ENCODE measurements at places on chromosomes 16 and 17.

GRCh38 chr16:77816293-77816692, 27.9 kb downstream of the VAT1L start:
- DNase-seq, result no peak

GRCh38 chr17:3003296-3004149, 59.9 kb downstream of the OR1D5 start:
- DNase-seq, result no peak

- DNase-seq, result no peak
These were observed 527 bp downstream of the CIAPIN1 start for GRCh38 chr16:57446531-57447185.

DNA sequence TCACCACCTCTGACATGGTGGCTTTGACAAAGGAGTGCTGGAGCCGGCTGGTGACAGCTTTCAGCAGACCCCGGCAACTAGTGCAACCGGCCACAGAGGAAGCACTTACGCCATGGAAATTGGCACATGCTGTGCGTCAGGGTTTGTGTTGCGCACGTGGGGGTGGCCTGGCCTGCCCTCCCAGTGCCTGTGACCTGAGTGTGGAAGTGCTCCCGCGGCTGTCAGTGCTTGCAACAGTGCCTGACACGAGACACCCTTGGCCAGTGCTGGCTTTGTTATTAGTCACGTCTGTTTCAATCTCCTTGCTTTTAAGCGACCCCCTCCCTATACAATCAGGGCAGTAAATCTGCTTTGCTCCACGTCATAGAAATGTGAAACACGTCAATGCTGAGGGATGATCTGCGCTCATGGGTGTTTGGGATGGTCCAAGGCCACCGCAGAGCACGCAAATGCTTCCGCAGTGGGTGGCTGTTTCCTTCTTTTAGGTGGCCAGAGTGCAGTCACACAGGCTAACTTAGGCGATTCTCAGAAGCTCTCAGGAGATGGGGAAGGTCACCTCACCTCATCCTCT, 64.3 kb downstream of the PGS1 start:
- DNase-seq, result no peak

DNA sequence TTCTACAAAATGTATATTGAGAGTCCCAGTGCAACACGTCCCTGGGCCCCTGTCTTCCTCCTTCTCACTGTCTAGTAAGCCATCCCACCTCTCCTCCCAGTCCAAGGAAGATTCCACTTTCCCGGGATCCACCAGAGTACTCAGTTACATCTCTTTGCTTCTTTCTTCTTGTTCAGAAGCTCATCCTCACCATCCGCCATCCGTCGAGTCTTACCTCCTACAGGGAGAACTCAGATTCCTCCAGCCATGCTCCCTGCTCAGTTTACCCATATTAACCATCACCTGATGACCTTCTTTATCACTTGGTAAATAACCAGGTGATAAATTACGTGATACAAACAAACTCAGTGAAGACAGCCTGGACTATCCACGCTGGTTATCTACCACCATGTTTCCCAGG, 57.1 kb downstream of the CYTH1 start:
- DNase-seq, result no peak

- no peak for DNase-seq
These were observed 13.2 kb downstream of the OMG start for GRCh38 chr17:31283841-31284240.

DNA sequence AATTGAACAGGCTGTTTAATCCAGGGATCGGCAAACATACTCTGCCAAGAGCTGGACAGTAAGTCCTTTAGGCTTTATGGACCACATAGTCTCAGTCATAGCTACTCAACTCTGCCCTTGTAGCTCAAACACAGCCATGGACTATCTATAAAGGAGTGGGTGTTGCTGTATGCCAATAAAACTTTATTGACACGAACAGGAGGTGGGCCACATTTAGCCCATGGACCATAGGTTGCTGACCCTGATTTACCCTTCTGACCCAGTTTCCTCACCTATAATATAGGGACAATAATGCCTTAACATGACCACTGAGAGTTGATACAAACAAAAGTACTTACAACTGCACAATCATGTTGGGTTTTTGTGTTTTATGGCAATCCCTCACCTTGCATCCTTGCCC, 257.0 kb upstream of the SDK2 start:
- DNase-seq, result no peak

DNA sequence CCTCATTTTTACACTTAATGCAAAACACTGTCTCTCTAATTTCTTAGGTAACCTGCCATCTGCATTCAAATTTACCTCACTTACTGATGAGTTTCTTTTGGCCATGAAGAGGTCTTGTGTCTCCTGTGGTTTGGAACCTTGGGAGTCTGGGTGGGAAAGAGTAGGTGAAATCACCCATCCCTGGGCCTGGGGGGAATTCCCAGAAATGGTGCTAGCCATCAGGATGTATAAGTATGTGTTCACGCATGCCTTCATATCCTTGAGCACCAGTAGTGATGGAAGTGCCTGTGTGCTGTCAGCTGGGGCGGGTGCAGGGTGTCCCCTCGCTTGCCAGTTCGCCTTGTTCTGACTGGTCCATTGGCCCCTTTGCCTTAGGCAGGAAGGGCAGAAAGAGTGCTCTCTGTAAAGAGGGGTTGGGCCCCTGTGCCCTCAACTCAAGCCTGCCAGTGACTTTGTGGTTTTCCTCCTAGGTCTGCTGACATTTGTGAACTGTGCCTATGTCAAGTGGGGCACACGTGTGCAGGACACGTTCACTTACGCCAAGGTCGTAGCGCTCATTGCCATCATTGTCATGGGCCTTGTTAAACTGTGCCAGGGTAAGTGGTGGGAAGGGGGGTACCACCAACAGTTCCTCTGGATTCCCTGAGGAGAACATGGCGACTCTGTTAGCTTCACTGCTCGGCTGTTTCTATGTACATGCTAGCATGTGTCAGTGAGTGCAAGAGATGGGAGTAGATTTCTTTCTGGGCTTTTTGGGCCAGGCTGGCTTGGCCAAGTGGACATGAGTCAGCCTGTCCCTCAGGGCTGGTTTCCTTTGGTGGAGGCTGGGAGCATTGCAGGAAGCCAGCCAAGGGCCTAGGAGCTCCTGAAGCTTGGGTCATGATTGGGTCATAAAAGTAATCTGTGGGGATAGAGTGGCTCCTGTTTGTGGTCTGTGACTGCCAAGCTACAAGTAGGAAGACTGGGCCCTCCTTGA, 23.2 kb downstream of the SLC7A6OS start:
- DNase-seq, result no peak

GRCh38 chr16:58455750-58456149, 44.2 kb upstream of the NDRG4 start:
- no peak for DNase-seq

- no peak for DNase-seq
These were observed 321.2 kb upstream of the SOX9 start for GRCh38 chr17:71799657-71800056.

DNA sequence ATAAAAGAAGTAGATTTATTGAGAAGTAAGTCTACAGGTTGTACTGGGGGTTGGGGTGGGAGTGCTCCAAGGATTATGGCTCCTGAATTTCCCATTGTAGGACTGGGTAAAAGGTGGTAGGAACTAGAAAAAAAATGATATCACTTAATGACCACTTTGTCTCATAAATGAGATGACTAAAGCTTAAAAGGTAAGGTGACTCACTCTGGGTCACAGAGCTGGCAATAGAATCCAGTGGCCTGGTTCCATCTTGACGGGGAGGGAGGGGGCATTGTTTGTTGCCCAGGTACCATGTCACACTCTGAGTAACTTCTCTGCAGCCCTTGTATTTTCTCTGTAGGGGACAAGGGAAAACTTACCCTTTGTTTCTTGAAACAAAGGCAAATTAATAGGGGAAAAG, 126.1 kb downstream of the PITPNC1 start:
- DNase-seq, result no peak

- no peak for DNase-seq
These were observed 2.4 kb downstream of the ABAT start for GRCh38 chr16:8676737-8677375.

Data from skin of body (tissue), 3 donors.